ENCODE measurements at places on chromosomes 3 and 15.

GRCh38 chr15:40441565-40442531, 1.1 kb downstream of the BAHD1 start:
- no peak for DNase-seq

- DNase-seq = no peak
Observed at GRCh38 chr3:87975716-87976115, 83.1 kb downstream of the CGGBP1 start.

DNA sequence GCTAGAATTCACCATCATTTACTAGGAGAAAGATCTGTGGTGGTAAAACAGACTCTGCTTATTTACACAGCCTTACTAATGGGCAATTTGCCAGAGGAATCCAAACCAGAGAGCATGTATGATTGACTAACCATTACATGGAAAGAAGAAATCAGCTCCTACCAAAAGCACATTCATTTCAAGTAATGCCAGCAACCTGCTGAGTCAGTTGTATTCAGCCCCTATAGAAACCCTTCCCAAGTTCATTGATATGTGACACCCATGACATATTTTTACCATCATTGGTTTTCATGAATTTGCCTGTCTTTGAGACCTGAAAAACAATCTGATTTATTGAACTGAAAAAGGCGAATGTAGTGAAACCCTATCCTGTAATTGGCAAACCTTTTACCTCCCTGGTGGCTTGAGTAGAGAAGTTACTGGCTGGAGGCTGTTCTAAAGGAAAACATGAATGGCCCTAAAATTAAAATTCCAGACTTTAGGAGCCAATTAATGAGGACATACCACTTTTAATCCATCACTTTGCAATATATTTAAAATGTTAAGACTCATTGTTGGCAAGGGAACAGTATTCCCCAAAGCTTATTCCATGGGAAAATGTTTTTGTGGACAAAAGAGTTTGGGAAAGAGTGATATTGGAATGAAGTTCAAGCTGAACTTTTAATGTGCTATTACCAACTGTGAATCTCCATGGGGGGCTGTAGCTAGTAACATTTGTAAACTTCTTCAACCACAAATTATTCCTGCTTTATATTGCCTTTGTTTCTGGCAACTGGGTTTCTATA, 542.9 kb downstream of the FHIT start:
- no peak for DNase-seq

DNA sequence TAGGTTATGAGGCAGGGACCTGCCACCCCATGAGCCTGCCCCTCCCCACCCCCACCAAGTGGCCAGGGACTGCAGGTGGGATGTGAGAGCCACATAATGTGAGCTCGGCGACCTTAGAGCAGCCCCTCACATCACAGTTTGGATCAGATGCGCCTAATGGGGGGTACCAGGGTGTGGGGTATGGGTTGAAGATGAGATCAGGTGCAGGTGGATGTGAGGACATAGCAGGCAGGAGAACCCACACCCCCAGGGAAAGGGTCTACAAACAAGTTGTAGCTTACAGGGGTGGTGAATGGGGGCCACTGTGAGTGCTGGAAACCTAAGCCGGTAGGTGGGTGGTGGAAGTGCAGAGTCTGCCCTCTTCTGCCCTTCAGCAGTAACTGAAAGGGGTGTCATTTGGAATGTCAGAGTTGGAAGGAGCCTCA, 94.0 kb downstream of the CORO2B start:
- no peak for DNase-seq

GRCh38 chr3:125203731-125204130, 8.8 kb downstream of the SLC12A8 start:
- no peak for DNase-seq

DNA sequence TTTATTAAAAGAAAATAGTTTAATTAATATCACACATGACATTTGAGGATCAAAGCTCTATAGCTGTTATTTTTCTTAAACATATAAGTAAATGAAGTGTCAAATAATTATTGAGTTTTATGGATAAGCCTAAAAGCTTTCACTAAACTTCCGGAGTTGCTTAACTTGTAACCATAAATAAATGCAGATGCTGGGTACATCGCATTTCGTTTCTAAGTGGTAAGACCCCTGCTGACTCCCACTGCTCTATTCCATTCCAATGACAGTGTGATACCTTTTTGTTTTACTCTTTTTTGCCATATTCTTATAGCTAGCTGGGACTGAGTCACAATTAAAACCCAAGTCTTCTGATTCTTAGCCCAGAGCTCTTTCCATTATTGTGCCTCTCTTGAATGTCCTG, 411.1 kb downstream of the SOX2 start:
- DNase-seq = no peak

DNA sequence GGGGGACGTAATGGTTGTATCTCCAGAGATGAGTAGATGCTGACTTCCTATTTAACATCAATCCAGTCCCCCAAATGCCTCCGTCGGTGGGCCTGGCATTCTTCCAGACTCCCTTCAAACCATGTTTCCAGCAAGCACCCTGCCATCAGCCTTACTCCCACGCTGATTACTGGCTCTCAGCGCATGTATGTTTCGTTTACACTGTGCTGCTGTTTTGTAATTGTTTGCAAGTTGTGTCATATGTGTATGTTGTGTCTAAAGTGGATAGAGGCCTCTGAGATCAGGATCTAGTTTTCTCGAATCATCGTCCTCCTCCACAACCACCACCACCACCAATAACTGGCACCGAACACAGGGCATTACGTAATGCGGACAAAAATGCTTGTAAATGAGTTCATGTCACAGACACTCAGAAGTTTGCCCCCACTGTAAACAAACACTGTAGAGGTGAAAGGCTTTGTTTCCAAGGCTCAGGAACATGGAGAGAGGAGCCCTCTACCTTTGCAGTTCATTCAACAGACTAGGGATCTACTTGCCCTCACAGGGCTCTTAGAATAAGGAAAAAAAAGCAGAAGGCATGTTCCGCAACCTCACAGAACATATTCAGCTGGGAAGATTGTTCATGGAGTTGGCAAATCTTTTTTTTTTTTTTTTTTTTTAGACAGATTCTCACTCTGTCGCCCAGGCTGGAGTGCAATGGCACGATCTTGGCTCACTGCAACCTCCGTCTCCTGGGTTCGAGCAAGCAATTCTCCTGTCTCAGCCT, 46.1 kb upstream of the SEMA4B start:
- peak; percentile 39 for DNase-seq

- no peak for DNase-seq
Observed at GRCh38 chr3:178043084-178043483, 493.2 kb upstream of the KCNMB2 start.

- DNase-seq = no peak
Observed at GRCh38 chr15:52440414-52440813, 88.3 kb downstream of the MYO5A start.

GRCh38 chr15:101675796-101676582, 23.8 kb upstream of the TM2D3 start:
- DNase-seq = no peak

GRCh38 chr3:8482960-8483665, 18.5 kb upstream of the LMCD1 start:
- DNase-seq = peak; percentile 73

GRCh38 chr15:42185801-42186200, 22.3 kb downstream of the VPS39 start:
- no peak for DNase-seq

- peak; percentile 95 for DNase-seq
Observed at GRCh38 chr15:60673918-60674558, 195.1 kb upstream of the ICE2 start.

DNA sequence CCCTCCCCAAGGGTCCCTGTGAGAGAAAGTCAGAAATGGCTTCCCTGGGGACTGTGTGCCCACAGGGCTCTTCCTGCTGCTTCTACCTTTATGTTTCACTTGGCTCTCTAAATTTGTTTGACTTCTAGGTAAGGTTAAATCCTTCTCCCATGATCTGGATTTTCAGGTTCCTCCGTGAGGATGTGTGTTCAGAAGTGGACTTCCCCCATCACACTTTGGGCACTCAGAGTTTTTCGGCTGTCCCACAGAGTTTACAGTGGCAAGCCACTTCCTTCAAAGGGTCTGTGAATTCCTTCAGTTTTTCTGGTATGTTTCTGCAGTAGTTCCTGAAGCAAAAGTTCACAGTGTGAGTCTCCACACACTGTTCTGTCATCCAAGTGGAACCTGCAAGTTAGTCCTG, 30.9 kb upstream of the RARB start:
- DNase-seq = no peak

- no peak for DNase-seq
Observed at GRCh38 chr3:141076797-141077571, 25.8 kb downstream of the SPSB4 start.

GRCh38 chr3:39220407-39221140, 28.2 kb upstream of the XIRP1 start:
- DNase-seq = no peak

- DNase-seq = peak; percentile 14
Observed at GRCh38 chr15:36029606-36030210, 483.7 kb upstream of the DPH6 start.

DNA sequence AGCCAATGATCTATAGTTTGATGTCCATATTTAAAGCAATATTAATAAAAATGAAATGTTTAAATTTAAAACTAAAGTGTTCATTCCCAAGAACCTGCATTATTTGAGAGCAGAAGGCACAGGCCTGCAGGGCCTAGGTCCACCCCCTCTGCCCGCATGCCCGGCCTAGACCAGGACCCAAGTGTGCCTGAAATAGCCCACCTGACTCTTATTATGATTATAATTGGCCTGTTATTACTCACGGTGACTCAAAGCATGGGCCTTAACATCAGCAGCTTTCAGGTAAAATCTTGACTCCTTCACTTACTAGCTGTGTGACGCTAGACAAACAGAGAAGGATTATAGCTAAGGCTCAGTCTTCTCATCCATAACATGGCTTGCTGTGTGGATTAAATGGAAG, 128.8 kb downstream of the PLCL2 start:
- no peak for DNase-seq

GRCh38 chr3:61814674-61815073, 253.3 kb downstream of the PTPRG start:
- DNase-seq = no peak

DNA sequence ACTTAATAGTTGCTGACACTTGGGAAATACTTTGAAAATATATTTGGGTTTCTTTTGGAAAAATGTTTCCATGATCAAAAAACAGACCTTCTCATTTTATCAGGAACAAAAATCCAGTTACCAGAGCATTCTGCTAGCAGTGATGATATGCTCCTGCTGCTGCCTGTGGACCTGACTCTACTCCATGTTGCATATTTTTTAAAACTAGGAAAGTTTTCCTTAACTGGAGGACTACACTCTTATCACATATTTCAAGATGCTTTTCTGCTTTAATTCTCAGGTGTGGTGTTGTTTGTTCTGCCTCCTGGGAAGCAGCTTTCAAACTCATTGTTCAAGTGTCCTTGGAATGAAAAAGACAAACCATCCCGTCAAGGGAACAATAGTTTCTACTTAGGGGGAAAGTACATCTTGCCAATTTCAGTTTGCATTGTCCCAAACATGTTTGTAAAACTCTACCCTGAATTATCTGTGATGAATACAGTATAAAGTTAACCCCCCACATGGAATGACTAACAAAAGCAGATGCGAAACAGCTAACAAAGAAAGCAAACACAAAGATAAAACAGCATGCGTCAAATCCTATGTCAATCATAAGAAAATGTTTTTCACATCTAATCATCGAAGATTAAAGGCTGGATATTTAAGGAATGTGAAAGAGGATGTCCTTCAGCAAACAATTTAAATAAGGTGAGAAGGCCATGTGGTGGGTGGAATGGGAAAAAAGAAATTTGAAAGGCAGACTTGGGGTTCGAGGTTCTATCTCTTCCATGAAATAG, 40.1 kb upstream of the PSMD6 start:
- DNase-seq = no peak

DNA sequence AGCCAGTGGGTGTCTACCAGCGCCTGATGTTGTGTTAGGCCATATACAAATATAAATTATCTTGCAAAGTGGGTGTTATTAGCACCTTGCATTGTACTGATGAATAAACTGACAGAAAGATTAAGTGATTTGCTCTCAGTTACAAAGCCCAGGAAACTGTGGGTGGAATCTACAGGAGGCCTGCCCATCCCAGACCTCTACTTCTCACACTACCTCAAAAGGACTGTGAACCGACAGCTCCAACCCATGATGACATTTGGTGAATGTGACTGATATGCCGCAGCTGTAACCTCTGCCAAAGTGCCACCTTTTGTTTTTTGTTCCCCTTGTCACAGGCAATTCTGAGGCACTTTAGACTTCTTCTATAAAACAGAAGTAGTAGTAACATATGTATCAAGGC, 43.7 kb upstream of the KCNMB2 start:
- DNase-seq = no peak

GRCh38 chr15:65824031-65824743, 32.1 kb upstream of the DENND4A start:
- peak; percentile 47 for DNase-seq

- no peak for DNase-seq
Observed at GRCh38 chr3:62774221-62774620, 101.0 kb downstream of the CADPS start.

- no peak for DNase-seq
Observed at GRCh38 chr15:29056839-29057450, 171.2 kb downstream of the APBA2 start.

DNA sequence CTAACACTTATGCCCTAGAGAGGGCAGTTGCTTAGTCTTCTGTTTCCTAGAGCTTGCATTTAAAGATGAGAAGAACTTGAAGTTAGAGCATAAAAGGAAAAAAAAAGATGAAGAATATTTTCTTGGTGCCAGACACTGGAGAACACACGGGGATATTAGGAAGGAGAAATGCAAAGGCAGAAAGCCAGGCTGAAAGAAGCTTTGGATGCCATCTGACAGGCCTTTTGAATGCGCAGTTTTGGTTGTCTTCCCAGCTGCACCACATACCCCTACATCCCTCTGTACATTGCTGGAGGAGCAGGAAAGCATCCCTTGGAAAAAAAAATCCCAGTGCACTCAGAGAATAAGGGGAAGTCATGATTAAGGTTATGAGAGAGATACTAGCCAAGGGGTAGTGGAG, 378.9 kb downstream of the GAP43 start:
- DNase-seq = no peak

GRCh38 chr3:173711619-173712018, 314.1 kb downstream of the NLGN1 start:
- no peak for DNase-seq

- DNase-seq = no peak
Observed at GRCh38 chr15:62853114-62853840, 189.3 kb upstream of the TPM1 start.
